Stimulated activated CD4-positive, alpha-beta T cell treated with anti-CD3 and anti-CD28 coated beads, Interleukin-2, amount 100 ng/mL, for 48 hours (primary cell): ENCODE measurements at places on chromosomes 2 and 18.

- DNase-seq, result no peak
These were observed 120.2 kb upstream of the LRRTM4 start for GRCh38 chr2:77642339-77642738.

GRCh38 chr2:103462101-103462500 lies 700.3 kb downstream of the TMEM182 start:
- DNase-seq, result no peak

DNA sequence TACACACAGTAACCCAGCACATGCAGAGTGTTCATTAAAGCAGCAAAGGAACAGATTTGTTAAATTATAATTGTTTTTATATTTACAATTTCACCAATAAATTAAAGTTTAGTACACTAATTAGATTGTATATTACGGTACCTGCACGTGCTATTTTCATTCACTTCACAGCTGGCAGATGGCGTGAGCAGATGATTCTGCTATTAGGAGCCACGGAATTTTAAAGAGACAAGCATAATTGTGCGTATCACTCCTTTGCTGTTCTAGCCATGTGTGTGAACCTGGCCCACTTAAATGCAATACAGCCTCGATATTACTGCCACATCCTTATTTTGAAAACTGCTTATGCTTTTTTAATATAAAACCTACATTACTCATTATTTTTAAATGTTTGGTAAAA lies 332.8 kb upstream of the SOX11 start:
- DNase-seq, result no peak

GRCh38 chr2:40690036-40690435 lies 238.1 kb upstream of the SLC8A1 start:
- DNase-seq, result no peak

GRCh38 chr2:186695081-186695756 lies 1.4 kb downstream of the FAM171B start:
- no peak for DNase-seq
